ENCODE measurements at places on chromosomes 7 and 10.
A peak's percentile ranks its signal among the peaks of the same experiment; 100 is the strongest.

DNA sequence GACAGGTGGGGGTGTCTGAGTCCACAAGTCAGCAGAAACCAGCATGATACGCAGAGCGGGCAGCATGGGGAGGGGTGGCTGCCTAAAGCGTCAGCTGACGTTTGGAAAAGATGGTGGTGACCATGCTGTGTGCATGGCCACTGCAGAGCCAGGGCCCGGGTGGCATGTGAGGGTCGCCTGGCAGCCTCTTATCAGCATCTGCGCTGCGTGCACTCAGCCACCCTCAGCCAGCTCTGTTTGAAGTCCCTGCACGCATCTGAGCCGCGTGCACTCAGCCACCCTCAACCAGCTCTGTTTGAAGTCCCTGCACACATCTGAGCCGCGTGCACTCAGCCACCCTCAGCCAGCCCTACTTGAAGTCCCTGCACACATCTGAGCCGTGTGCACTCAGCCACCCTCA, 61.5 kb downstream of the WDR37 start:
- DNase-seq, result no peak

GRCh38 chr7:99407872-99408378, 472 bp downstream of the PDAP1 start:
- peak; percentile 83 for DNase-seq

- DNase-seq, result no peak
Measured at GRCh38 chr7:99366646-99367045, 7.9 kb upstream of the ARPC1B start.

DNA sequence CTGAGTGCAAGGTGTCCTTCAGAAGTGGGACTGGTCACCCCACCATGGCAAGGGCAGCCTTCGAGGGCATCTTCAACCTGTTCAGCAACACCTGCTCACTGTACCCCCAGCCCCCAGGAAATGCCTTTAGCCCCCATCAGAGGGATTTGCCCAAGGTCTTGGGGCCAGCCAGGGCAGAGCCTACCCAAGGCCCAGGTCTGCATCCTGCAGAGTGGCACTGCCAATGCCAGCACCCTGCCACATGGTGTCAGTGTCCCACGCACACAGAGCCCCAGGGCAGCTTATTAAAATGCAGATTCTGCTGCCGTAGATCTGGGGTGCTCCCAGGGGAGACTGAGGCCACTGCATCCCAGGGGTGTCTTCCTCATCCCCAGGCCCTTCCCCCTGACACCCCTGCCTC, 106.2 kb upstream of the KCTD7 start:
- no peak for DNase-seq
